ENCODE measurements at places on chromosomes 3 and 15.
A peak's percentile ranks its signal among the peaks of the same experiment; 100 is the strongest.

DNA sequence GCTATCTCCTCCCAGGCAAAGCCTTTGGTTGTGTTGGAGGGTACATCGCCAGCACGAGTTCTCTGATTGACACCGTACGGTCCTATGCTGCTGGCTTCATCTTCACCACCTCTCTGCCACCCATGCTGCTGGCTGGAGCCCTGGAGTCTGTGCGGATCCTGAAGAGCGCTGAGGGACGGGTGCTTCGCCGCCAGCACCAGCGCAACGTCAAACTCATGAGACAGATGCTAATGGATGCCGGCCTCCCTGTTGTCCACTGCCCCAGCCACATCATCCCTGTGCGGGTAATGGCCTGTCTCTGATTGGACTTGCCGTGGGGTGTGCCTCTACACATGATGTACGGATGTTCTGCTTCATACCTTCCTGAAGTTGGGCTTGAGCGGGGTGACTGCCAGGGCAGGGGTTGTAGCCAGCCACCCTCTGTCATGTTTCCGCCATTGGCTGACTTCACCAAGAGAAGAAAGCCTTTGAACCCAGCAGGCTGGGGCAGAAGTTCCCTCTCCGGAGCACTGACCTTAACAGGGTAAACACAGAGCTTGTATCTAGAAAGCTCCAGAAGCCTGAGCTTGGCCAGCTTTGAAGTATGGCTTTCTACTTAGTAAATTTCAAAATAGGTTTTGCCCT is 13.4 kb downstream of the ALAS1 start:
- no peak for DNase-seq

DNA sequence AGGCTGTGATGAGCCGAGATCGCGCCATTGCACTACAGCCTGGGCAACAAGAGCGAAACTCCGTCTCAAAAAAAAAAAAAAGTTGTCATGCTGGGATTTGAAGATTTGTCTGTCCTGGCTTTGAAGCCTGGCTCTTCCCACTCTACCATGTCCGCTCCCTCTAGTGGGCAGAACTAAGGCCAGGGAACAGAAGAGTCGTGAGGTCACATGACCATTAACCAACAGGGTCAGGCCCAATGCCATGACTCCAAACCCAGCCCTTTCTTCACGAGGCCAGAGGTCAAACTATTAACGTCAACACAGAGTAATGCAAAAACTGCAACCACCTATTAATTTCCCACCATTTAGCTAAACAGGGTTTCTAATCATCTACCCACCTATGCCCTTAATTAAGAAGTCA is 212.1 kb downstream of the ADAMTS17 start:
- no peak for DNase-seq

DNA sequence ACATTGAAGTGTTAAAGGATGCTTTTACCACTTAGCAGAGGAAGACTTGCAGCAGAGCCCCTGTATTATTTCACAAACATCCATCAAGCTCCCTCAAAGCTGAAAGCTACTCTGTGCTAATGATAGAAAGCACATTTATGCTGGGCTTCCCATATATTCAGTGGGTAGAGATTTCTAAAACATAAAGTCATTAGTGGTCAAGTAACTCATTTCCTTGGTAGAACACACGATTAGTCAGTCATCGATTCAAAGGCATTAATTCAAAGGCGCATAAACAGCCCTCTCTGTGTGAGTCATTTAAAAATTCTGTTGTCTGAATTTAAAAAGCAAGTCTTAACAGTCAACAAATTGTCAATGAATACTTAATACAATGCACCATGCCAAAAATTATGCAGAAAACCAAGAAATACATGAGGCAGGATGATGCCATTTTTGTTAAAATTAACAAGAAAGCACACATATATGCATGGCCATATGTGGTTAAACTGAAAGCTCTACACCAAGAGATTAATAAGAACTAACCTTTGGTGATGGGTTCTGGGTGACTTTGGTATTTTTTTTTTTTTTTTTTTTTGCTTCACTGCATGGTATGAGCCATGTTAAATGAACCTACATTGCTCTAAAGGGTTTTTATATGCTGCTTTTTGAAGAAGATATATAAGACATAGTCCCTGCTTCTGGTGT is 61.7 kb downstream of the LDHAL6B start:
- DNase-seq = peak; percentile 73

DNA sequence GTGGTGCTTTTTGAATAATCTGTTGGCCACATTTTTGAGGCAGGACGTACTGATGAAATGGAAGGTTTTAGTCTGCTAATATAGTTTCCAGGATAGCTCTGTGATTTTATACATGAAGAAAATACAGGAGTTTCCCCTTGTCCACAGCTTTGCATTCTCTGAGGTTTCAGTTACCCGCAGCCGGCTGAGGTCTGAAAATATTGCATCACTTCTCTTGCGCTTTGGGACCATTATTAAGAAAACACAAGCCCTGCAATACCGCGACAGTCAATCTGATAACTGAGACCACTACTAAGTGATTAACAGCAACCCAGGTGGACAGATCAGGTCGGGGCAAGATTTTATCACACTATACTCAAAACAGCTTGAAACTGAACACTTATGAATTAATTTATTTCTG is 33.0 kb downstream of the BLM start:
- no peak for DNase-seq

DNA sequence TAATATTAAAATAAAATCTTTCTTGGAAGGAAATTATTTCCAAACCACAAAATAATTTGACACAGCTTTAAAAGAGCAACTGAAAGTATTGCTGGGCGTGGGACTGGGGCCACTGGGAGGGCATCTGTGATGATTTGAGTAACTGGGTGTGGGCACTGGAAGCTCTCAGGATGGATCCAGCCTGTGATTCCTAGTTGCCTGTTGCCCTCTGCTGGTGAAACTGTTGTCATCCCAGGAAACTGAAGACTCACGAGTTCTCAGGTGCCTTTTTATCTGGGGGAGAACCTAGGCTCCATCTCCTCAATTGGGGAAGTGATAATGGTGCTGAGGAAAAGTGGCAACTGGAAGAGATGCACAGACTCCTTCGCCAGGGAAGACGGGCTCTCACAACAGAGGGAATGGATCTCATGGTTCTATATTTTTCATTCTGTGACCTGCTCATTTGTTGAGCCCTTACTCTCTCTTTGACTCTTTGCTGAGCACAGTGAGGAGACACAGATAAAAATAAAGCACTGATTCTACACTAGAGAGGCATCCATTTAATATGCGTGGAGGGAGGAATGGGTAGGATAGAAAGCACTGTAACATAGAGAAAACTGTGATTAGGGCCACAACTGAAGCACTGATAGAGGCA is 61.6 kb downstream of the TPRG1 start:
- peak; percentile 65 for DNase-seq

DNA sequence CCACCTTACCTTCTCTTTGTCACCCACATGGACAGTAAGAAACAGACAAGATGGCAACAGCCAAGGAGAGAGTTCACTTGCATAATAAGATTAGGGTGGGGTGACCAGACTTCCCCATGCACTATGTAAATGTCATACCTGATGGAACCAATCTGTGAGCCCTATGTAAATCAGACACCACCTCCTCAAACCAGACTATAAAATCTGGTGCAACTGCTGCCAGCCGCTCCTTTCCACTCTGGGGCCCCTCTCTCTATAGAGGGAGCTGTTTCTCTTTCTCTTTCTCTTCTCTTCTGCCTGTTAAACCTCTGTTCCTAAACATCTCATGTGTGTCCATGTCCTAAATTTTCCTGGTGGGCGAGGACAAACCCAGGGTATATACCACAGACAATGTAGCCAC is 405.5 kb upstream of the CNTN4 start:
- DNase-seq = no peak

- DNase-seq = peak; percentile 7
Measured at GRCh38 chr3:58251631-58252035, 14.0 kb downstream of the ABHD6 start.

- DNase-seq = no peak
Measured at GRCh38 chr15:33028495-33028894, 166.0 kb downstream of the FMN1 start.

DNA sequence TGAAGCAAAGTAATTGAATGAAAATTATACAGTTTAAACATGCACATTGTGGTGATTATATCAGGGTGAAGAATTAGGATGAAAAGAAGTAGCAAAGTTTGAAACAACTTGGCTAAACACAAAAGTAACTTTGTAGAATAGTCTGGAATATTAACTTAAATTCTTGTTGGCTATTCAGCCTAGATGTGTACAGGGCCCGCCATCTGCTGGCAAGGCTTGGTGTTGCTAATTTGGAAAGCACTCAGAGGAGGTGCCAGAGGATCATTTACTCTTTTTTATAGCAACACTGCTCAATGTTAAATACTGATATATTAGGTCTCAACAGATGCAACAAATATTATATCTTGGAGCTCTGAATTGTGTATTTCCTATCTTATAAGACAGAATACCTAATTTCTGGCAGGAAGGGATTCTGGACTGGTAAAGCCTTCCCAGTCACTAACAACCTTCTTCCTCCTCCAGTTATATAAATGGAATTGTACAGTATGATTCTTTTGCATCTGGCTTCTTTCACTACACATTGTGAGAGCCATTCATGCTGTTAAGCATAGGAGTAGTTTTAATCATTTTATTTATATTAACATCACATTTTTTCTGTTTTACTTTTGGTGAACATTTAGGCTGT is 36.1 kb downstream of the TTC23 start:
- DNase-seq = peak; percentile 78

DNA sequence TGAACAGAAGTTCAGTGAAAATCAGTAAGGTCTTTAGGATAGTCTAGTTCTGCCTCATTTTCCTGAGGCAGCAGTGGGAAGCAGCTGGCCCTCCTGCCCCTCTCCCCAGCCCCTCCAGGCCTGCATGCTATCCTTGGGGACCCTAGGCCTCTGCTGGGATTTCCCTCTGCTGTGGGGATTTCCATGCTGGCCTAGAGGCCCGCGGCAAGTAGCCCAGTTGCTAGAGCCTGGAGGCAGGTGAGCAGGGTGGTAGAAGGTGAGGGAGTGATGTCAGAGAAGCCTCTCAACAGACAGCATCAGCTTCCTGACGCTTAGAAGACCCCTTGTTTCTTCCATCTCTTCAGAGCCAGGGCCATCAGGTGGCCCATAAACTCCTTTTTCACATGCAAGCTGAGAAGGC is 305.8 kb upstream of the THBS1 start:
- no peak for DNase-seq

DNA sequence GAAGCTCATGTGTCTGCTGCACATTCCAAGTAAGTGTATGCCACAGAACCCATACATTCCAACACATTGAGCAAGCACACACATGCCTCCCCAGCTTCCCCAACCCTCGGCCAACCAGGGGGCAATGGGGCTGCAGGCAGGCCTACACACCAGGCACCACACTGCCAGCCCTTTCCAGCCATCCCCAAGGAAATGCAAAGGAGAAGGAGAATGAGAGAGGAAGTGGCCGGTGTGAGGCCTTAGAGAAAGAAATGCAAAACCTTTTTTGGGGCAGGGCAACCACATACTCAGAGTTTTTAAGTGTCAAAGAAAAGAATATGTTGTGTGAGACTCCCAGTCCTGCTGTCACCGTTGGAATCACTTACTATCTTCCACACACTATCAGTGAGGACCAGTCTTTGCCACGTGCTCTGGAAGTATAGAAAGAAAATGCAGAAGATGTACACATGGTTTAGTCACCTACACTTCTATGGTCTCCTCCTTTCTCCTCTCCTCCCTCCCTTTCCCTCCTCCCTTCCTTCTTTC is 11.1 kb downstream of the IGF2BP2 start:
- peak; percentile 68 for DNase-seq

DNA sequence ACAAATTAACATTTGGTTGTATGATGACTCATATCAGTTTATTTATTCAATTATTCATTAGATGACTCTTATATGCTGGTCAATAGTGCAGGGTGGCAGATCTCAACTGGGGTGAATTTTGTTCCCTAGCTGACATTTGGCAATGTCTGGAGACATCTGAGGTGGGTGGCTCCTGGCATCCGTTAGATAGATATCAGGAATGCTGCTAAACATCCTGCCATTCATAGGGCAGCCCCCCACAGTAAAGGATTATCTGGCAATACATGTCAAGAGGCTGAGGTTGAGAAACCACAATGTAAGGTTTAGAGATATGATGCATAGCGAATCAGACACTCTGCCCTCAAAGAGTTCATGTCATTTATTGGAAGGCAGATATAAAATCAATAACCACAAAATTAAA is 719.9 kb downstream of the CADM2 start:
- no peak for DNase-seq

- no peak for DNase-seq
Measured at GRCh38 chr3:51530485-51530884, 8.0 kb upstream of the RAD54L2 start.

DNA sequence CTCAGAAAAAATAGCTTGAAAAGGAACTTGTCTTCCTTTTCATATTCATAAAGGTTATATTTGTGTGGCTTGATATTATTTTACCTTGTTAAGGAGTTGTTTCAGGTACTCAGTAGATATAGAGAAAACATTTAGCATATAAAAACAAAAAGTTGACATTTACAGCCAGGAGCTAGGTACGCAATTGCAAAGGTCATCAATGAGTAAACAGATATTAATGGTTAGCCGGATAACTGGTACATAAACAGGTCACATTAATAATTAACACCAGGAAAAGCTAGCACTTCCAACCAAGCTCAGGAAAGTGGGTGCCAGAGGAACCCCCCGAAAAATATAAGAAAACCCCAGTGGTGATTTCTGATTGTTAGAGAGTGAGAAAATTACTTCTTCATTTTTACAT is 146.6 kb upstream of the NR2F2 start:
- no peak for DNase-seq

GRCh38 chr3:136093771-136094170 is 102.4 kb downstream of the MSL2 start:
- no peak for DNase-seq

- DNase-seq = no peak
Measured at GRCh38 chr3:12437221-12437605, 47.1 kb upstream of the TSEN2 start.

GRCh38 chr3:58421004-58421403 is 12.6 kb downstream of the PDHB start:
- DNase-seq = no peak

DNA sequence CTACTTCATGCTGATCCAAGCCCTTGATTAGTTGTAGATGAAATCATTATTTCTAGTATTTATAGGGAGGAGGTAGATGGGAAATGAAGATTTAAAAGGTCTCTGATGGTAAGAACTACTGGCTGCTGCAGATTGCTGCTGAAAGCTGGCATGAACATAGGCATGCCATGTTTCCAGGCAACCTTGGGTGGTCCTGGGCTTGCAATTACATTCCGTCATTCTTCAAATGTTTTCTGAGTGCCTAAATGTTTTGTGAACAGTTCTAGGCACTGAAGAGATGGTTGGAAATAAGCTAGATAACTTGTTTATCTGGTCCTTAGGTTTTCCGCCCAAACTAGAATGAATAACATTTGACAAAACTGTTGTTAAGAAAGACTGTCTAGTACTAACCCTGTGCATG is 95.8 kb downstream of the KCNAB1 start:
- no peak for DNase-seq

All from astrocyte of the spinal cord (primary cell).